Activated CD4-positive, alpha-beta T cell treated with anti-CD3 and anti-CD28 coated beads, Interleukin-2, amount 10 ng/mL, durations not matched to agents 7 days and 5 days (primary cell): ENCODE measurements at places on chromosomes 1 and 21. TPM values are rescaled to one million over a fixed set of nuclear protein-coding genes. Genes with fewer than 3 reads are reported as not detected.

SIK1 gene
- total RNA-seq: 5.8 TPM

SORT1 gene
- total RNA-seq: 1.9 TPM

GDAP2 gene
- 22.7 TPM for total RNA-seq

HMGCS2 gene
- not detected for total RNA-seq

MPL gene
- total RNA-seq: not detected
